ENCODE measurements at places on chromosomes 4 and X.

DNA sequence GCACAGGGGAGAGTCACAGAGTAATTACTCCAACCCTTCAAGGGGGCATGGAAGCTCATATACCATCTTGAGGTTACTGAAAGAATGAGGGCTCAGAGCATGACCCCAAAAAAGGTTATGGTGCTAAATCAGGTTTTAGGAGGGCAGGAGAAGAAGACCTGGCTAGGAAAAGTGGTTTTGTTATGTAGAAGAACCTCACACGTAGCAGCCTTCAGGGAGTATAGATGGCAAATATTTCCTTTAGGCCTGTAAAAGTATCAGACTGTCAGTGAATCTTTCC, 102.0 kb upstream of the PDE5A start:
- DNase-seq: no peak

DNA sequence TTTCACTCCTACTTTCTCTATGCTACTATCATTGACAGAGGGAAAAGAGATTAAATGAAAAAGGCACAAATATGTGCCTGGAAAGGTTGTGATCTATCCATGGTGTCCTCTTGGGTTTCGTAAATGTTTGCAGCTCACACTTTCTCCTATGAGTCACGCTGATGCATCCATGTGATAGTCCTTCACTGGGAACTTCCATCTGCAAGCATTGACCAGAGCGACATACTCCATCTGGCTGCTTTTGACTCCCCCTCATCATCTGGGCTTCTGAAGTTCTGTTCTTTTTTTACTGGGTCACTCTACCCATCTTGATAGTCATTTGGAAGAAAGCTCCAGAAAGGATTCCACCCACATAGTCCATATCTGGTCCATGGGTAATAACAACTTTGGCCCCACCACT, 84.7 kb upstream of the NDST3 start:
- DNase-seq: no peak

DNA sequence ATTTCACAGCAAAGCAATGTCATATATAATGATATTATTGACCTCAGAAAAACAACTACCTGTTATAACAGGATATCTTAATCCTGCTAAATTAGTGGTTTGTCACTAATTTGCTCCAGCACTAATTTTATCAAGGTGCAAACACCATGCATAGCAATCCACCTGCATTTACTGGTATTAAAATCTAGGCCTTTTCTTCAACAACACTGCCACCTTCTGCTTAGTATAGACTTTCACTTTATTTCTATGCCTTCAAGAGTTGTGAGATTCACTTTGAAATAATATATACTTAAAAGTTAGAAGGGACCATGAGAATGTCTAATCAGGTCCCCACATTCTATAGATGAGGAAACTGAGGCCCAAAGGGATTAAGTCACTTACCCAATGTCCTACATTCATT, 82.1 kb upstream of the IQCM start:
- DNase-seq: peak; percentile 4

DNA sequence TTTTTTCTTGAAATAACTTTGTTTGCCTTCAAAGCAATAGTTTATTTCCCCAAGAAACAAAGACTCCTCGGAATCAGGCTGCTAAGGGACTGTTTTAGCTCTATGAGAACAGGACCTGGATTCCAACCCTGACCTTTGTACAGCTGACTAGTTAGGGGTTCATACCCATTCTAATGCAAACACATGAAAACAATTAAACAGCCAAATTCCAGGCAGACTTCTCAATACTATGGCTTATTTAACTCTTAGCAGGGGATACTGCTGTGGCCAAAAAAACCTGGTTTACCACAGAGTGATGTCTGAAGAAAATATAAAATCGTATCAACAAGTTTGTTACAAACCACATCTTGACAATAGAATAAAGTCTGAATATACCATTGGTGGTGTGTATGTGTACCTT, 129.6 kb upstream of the INTU start:
- DNase-seq: no peak

DNA sequence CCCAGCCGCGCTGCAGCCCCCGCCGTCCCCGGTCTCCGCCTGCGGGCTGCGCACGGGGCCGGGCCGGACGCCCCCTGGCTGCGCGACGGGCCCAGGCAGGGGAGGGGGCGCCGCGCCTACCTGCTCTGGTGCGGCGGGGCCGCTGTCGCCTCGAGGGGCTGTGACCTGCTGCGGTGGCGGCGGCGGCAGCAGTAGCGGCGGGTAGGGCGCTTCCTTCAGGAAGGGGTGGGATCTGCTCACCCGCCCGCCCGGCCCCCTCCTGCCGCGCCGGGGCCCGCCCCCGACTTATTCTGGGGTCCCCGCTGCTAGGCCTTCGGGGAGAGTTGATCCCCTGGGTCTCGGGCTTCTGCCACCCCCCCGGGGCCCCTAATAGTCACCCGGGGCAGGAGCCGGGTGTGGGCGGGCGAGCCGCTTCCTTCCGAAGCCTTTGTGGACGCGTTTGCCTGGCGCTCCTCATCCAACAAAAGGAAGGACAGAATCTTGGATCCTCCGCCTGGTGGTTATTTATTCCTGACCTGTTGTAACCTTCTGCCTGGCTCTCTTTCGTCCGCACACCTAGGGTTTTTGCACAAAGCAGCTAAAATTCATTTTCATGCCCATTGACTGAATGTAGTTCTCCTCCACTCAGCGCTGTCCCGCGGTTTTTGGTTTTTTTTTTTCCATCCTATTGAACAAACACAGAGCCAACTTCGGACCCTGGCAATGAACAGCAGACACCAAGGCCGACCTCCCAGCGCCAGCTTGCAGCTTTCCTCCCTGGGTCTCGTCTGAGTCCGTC, at the start of gene TMEM150C:
Gene TMEM150C (minus strand): TSS at position 203 of the 778 bp plus-strand sequence. CDS start 57,331 bp downstream, outside the sequence.
- DNase-seq: no peak

- no peak for DNase-seq
These were observed 104.9 kb downstream of the TTC29 start for GRCh38 chr4:146840731-146841130.

DNA sequence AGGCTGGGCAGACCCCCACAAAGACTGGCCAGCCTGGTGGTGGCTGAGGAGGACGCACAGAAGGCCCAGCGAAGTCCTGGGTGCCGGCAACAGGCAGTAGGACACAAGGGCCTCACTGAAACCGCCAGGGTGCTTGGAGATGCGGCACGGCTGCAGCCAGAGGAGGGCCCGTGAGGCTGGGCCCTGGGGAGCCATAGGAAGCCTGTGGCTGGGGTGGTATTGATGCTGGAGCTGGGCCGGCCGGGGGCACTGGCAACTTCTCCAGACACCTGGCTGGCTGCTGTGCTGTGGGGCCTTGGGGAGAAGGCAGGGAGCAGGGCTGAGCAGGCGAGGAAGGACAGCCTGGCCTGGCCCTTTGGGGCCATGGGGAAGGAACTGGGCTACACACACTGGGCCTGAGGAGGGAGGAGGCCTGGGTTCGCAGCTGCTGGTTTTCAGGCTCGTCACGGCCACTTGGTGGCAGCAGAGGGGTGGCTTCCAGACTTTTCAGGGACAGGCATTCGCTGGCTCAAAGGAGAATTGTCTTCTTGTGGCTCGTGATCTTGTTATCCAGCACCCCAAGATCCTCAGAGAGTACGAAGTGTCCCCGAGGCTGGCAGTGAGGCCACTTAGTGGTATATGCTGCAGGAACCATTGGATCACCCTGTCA, 37.2 kb downstream of the ATP2B3 start:
- DNase-seq: no peak

DNA sequence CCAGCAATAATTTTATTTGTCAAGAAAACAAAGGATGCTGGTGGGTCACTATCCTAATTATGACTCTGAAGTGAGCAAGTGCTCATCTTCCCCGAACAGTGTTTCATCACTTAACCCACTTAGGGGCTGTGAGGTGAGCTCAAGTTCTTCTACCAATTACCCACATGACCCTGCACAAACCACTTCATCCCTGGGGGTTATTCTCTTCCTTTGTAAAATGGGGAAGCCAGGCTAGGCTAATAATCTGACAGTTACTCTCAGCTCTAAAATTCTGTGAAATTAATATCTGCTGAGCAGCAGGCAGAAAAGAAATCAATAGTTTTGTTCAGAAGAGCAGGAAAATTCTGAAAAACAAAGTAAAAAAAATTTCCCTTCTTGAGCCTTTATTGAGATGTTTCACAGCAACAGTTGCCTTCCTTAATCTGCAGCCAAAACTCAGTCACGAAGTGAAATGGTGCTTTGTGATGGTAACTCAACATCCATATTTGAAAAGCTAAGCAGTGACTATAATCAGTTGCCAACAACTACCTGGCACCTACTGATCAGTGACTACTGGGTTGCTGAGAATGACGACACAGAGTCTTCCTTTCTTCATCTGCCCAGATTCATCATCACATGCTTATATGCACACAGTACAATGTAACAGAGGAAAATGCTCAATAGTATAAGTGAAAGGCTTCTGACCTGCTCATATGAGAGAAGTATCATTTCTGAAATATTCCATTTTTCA, 24.1 kb downstream of the ATP8A1 start:
- DNase-seq: no peak

GRCh38 chrX:15425024-15425423, 40.8 kb upstream of the VEGFD start:
- no peak for DNase-seq

GRCh38 chrX:16461968-16462367, 188.0 kb upstream of the S100G start:
- no peak for DNase-seq

- no peak for DNase-seq
These were observed 40.3 kb downstream of the PDGFC start for GRCh38 chr4:156931267-156931666.

- no peak for DNase-seq
These were observed 209.7 kb upstream of the RADX start for GRCh38 chrX:106401965-106402559.

GRCh38 chrX:6968231-6968630, 179.3 kb upstream of the STS start:
- DNase-seq: no peak

- DNase-seq: no peak
These were observed 343.1 kb upstream of the MAOA start for GRCh38 chrX:43313035-43313434.

- DNase-seq: no peak
These were observed 1.5 kb downstream of the CLCN3 start for GRCh38 chr4:169621731-169622492.

DNA sequence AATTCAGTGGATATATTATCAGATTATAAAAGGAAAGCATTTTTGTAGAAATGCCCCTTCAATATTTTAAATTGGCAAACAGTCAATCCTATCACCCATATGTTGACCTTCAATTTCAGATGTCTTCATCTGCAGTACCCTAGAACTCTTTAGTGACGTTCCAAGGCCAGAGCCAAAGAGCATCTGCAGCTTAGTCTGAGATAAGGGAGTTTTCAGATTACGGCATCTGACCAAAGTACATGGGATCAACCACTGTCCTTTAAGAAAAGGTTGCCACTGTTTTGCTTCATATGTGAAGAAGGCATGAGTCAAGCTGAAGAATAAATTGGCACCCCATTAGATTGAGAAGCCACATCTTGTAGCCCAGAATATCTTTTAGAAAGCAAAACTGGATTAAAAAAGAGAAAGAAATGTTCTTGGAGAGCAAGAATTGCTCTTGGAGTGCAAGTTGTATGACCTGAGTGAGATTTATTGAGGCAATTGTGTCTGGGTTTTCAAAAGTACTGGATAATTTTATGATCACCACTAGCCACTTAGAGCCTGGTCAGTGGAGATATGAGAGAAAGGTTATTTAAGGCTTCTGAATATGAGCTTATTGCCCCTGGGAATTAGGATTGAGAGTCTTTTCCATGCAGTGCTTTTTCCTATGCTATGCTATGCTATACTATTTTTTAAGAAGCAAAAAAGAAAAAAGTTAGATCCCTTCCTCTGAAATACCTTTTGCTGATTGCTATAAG, 251.9 kb upstream of the NR3C2 start:
- no peak for DNase-seq

DNA sequence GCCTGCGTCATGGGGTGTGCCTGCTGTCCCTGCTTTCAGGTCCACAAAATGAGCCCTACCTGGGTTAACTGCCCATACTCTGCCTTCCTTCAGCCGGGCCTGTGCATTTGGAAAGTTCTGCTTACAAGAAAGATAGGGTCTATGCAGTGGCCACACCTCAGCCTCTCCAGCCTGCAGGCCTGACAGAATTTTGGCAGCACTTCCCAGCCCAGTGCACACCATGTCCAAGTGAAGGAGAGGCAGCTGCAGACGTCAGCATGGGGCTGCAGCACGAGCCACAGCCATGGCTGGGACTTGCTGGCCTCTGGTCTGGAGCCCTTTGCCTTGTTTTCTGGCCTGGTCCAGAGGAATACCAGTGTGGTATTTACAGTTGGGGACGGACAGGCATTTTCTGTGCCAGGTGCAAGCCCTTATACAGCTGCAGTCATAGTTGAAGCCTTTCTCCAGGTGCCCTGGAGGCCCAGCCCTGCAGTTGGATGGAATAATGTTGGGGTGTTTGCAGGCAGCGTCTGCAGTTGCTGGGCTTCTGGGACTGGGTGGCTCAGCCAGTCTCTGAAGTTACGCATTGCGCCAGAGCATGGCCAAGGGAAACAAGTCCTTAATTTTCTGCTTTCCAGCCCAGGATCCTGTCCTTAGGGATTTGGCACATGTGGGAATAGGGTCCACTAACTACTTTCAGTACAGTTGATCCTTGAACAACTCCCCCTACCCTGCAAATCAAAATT, 26.2 kb downstream of the JADE1 start:
- no peak for DNase-seq

- no peak for DNase-seq
These were observed 96.6 kb upstream of the TEX13A start for GRCh38 chrX:105317117-105317516.

GRCh38 chr4:75698963-75699228, 25.5 kb upstream of the USO1 start:
- no peak for DNase-seq

GRCh38 chr4:78357122-78357521, 194.4 kb upstream of the ANXA3 start:
- DNase-seq: no peak

DNA sequence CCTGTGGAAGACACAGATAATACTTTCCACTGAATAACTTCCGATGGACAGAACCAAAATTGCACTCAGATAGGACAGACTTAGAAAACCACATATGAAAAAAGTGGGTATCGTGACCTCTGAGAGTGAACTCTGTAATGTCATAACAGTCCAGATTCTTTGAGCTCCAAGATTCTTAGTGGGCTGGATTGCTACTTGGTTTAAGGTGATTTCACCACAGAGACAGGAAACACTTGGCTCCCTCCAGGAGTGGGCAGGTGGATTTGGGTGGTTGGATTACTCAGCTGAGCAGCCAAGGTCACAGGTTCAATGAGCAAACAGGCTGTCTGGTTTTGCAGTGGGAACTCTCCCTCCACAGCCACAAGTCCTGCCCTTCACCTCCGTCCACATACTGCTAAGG, 126.0 kb downstream of the AFAP1 start:
- no peak for DNase-seq

DNA sequence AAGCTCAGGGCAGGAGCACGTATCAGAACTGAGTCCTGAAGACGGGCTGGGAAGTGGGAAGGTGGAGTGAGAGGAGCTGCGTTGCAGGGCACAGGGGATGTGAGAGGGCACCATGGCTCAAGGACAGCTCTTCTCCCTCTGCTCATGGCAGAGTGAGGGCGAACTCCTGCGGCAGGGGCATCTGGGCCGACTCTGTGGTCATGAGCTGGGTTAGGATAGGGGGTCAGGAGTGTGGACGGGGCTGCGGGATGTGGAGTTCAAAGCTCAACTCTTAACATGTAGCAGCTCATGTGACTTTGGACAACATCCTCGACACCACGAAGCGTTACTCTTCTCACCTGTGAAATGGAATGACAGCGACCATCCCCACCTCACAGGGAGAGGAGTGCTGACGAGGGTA, 19.4 kb upstream of the SORCS2 start:
- DNase-seq: no peak

GRCh38 chr4:144948009-144948408, 150.0 kb downstream of the ANAPC10 start:
- no peak for DNase-seq
